ENCODE measurements at places on chromosomes 2 and 18.

- DNase-seq = no peak
Observed at GRCh38 chr2:231673348-231673770, 35.0 kb upstream of the PTMA start.

GRCh38 chr2:3664118-3664517 is 6.1 kb downstream of the ALLC start:
- DNase-seq = no peak

- DNase-seq = no peak
Observed at GRCh38 chr2:171566753-171567152, 44.5 kb downstream of the CYBRD1 start.

- no peak for DNase-seq
Observed at GRCh38 chr2:239302083-239302807, 98.6 kb downstream of the HDAC4 start.

DNA sequence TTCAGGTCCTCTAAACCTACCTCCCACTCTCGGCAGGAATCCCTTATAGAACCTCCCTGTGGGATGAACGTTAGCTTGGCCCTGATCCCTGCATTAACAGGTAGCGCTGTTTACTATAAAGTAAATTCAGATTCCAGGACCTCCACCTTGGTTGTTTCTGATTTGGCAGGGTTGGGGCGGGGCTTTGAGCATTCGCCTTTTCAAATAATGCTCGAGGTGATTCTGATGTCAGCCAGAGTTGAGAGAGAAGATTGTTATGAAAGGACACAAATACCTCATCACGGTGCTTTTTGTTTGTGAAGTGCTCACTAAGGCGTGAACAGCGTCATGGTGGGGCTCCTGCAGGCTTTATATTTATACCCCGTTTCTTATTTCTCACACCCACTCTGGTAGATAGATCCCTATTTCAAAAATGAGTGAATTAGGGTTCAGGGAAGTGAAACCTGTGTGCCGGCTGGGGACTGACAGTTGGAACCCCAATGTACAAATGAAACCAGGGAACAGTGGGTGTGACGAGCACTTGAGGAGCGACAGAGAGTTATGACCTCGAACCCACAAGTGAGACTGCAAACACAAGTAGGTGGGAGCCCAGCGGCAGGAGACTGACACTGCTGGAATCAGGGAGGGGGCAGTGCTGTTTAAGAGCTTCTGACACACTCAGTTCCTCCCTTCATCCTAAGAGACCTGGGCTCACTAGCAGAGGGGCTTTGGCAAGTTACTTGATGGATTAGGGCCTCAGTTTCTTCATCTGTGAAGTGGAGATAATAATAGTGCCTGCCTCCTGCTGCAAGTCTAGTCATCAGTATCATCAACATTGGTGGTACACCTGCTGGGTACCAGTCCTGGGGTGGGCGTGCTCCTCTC is 14.2 kb upstream of the CXCR4 start:
- peak; percentile 38 for DNase-seq

DNA sequence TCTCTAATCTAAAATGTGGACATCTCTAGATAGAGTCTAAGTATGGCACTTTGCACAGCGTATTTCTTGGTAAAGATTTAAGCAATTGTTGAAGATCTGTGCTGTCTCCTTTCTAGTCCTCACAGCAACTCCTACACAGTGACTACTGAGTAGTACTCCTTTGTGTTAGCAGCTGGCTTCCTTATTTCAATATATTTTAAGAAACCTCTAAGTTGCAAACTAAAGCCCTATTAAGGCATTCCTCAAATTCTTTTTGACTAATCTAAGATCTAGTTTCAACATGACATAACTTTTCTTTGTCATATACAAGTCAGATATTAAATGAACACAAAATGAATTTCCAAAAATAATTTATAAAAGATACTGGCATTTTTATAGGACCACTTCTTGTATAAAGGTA is 121.8 kb upstream of the DNAJC10 start:
- DNase-seq = no peak

DNA sequence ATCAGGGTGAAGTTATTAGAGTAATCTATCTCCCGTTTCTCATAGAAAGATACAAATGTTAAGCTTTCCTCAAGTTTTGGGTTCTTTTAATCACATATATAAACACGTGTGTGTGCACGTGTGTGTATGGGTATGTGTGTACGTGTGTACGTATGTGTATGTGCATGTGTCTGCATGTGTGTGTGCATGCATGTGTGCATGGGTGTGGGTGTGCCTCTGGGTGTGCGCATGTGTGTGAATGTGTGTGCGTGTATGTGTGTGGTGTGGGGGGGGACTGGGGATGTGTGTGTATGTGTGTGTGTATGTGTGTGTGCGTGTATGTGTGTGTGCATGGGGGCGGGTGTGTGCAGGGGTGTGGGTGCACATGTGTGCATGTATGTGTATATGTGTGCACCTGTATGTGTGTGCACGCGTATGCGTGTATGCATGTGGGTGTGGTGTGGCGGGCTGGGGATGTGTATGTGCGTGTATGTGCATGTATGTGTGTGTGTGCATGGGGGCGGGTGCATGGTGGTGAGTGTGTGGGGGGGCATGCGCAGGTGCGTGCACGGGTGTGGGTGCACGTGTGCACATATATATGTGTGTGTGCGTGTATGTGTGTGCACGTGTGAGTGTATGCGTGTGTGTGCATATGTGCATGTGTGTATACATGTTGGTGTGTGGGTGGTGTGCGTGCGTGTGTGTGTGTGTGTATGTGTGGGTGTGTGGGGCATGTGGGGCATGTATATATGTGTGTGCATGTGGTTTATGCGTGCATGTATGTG is 304.0 kb downstream of the MBD2 start:
- no peak for DNase-seq

- no peak for DNase-seq
Observed at GRCh38 chr2:157190151-157190550, 67.4 kb upstream of the GALNT5 start.

DNA sequence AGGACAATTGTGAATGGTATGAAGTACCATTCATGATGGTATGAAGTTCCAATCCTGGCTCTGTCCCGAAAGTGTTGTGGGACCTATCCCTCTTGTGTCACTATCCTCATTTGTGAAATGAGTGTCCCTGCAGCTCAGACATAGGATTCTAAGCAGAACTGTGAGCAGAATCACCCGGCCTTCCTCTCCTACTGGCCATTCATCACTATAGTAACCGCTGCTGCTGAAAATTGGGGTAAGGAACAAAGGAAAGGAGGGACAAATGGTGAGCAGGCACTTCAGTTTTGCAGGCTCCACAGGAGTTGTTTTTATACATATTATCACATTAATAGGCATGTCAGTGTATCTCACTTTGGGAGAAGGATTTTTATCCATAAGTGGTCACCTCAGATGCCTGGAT is 27.4 kb downstream of the SMYD1 start:
- DNase-seq = no peak

DNA sequence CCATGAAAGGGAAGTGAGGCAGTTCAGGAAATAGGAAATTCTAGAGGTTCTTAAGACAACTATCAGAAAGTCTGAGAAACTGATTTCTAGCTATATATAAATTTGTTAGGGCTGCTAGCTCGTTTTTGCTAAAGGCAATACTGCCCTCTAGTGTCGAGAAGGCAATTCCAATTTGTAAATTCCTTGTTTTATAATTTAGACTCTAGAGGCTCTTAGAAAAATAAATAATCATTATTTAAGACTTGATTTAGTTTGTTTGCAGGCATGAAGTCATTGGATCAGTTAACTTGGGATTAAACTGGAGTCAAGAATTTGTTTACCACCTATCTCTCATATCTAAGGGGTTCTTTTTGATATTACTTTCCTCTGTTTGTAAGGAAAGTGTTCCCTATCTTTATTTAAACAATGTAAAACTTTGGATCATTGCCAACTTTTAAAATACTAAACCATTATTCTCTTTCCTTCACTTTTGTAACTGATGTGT is 66.2 kb downstream of the ACVR2A start:
- no peak for DNase-seq

- DNase-seq = no peak
Observed at GRCh38 chr2:128607911-128608506, 289.3 kb upstream of the HS6ST1 start.

DNA sequence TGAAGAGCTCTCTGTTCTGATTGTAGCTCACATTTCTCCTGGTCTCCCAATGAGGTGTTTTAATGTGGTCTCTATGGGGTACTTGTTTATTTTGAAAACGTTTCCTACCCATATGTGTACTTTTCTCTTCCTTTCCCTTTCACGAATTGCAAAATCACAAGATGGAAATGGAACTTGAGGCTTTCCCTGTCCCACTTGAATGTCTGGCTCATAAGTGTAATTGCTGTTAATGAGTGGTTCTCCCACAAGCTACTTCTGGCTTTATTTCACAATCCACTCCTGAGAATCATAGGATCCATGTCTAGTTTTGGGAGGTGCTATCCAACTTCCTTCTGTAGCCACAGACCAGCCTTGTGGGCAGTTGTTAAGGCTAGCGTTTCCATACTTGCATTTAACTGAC is 81.1 kb upstream of the CAVIN2 start:
- DNase-seq = no peak

- DNase-seq = no peak
Observed at GRCh38 chr2:105336786-105337121, 586 bp upstream of the C2orf49 start.

DNA sequence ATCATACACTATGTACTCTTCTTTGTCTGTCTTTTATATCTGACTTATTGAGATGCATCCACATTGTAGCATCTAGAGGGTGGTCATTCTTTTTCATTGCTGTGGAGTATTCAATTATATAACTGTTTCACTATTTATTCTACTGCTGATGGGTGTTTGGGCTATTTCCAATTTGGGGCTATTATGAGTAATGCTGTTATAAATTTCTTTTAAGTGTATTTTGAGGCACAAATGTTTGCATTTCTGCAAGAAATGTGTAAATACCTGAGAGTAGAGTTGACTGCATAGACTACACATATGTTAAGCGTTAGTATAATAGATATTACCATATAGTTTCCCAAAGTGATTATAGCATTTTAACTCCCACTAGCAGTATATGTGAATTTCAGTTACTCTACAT is 26.9 kb upstream of the PPP1R1C start:
- DNase-seq = no peak

DNA sequence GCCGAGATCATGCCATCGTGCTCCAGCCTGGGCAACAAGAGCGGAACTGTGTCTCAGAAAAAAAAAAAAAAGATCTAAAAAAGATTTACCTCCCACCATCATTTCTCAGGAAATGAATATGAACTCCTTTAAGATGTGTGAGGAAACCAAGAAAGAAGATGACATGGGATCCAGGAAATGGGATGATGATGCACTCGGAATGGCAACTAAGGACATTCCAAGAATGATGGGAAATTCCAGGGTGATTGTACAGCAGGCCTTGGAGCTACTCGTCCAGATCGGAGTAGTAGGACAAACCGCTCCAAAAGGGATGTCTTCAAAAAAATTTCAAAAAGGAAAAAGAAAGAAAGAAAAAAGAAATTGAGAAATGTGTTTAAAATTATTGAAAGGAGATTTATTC is 84.9 kb upstream of the PMAIP1 start:
- DNase-seq = no peak

DNA sequence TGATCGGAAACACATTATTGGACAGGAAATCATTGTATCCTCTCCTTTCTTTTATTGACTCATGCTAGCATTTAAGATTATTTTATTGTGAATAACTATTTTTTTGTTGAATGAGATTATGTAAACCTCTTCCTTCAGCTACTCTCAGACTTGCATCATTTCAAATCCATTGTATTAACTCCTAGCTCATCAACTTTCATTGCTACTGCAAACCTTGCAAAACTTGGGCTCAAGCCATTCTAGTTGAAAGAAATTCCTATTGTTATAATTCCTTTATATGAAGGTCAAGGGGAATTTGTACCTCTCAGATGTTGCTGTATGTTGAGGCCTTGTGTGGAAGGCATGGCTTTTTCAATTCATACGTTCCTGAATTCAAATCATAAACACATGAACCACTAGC is 1764.6 kb downstream of the SUCLG1 start:
- no peak for DNase-seq

GRCh38 chr2:27681841-27682240 is 18.2 kb downstream of the SLC4A1AP start:
- no peak for DNase-seq

GRCh38 chr2:101341901-101342624 is 33.6 kb upstream of the RNF149 start:
- DNase-seq = peak; percentile 53

DNA sequence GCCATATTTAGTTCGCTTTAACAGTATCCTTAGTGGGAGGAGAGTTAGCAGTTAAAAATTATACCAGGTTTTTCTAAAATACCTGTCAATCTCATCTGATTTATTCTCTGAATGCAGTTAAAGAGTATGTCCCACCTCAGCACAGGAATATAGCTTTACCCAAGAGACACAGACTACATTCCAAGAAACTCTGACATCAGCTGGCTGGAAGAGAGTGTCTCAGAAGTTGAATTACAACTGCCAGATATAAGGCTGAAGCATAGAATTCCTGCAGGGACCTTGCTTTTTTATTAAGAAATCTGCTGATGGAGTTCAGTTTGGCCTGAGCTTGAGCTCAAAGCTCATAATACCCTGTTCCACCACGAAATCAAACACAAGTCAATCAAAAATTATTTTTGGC is 25.4 kb upstream of the CNTNAP5 start:
- DNase-seq = no peak

DNA sequence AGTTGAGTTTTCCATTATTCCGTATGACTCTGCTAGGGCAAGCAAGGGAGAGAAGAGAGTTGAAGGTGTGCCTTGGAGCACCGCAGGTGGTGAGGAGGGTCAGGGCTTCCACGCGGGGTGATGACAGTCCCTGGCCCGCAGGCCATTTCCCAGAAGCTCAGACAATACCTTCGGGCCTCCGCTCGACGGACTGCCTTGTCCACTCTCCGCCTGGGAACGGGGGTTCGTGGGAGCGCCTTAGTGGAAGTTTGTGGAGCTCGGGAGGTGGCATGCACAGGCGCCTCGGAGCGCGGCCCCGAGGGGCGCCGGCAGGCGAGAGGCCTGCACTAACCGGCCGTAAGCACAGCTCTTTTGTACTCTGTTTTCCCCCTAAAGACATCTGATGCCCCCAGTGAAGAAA is 69.8 kb downstream of the ARHGEF33 start:
- DNase-seq = no peak

DNA sequence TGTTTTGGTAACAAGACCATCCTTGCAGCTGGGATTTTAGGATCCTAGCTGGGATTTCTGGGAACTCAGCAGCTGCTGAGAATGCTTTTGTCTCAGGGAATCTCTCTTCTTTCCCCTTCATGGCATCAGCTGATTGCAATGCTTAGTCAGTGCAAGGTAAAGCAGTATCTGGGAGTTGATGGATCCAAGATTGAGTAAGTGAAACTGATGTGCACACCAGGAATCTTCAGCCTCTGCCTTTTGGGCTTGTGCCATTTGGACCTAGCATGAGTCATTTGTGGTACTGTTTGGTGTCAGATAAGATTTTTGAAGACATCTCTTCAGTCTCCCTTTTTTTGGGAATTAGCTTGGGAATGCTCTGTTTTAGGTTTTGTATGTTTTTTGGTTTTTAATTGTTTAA is 363.3 kb upstream of the TFPI start:
- no peak for DNase-seq

- DNase-seq = no peak
Observed at GRCh38 chr2:22361571-22361970, 1023.4 kb upstream of the KLHL29 start.

- DNase-seq = no peak
Observed at GRCh38 chr2:70697603-70698383, 70.2 kb downstream of the ADD2 start.

Data from GM19239 (cell line).